RWPE2 (cell line): ENCODE measurements at places on chromosomes 3 and 15.

GRCh38 chr3:184769382-184770170 lies 42.4 kb upstream of the VPS8 start:
- DNase-seq: no peak

- DNase-seq: peak; percentile 92
Observed at GRCh38 chr3:4995500-4996053, 16.3 kb downstream of the BHLHE40 start.

- DNase-seq: no peak
Observed at GRCh38 chr3:193620650-193621049, 27.6 kb downstream of the OPA1 start.

DNA sequence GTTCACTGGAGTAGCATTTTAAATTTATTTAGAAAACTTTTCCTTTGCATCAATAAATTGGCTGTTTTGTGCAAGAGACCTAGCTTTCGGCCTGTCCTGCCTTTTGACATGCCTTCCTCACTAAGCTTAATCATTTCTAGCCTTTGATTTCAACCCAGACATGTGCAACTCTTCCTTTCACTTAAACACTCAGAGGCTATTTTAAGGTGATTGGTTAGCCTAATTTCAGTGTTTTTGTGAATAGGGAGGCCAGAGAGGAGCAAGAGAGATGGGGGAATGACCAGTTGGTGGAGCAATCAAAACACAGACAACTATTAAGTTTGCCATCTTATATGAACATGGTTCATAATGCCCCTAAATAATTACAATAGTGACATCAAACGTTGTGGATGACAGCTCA lies 333.4 kb downstream of the SLC9A9 start:
- DNase-seq: no peak

- no peak for DNase-seq
Observed at GRCh38 chr3:173913397-173913796, 515.9 kb downstream of the NLGN1 start.

GRCh38 chr3:152350139-152350538 lies 81.4 kb downstream of the MBNL1 start:
- DNase-seq: no peak

DNA sequence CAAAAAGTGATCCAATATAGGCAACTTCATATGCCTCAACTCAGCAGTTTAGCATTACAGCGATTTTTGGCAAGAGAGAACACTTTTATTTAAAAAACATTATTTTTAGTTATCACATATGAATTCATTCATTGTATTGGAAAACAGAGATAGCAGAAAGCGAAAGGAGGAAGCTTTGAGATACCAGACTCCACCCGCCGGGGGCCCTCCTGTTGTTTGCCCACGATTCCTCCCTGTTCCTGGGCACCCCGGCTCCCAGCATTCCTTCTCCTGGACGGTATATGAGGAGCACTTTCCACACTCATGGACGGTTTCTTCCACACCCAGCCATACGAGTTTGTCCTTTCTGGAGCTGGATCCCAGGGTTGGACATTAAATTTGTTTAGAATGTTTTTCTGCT lies 18.2 kb downstream of the APBA2 start:
- no peak for DNase-seq

DNA sequence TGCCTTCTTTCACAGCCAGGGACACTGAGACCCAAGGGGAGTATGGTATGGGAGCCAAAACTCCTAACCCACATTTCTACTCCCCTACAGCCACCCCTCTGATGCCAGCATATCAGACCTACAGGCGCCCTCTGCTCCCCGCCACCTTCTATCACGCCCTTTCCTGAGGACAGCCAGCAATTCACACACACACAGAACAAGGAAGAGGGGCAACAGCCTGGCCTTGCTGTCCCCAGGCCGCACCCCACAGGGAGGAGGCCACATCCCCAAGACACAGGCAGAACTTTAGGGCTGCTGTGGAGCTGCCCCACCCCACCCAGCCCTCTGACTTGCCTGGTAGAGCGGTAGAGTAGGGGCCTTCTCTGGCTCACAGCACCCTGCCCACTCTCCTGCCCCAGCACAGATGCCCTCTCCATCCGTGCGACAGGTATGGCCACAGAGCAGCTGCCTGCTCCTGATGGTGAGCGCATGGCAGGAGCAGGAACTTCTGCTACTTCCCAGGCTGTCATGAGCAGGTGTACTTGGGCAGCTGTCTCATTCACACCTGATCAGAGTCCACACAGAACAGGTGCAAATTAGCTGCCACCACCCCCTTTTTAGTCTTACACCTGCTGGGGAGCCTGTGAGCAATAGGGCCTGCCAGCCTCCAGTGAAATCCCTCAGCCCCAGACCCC lies 33.4 kb downstream of the CCDC33 start:
- no peak for DNase-seq

- no peak for DNase-seq
Observed at GRCh38 chr3:4888913-4889846, 90.1 kb upstream of the BHLHE40 start.

DNA sequence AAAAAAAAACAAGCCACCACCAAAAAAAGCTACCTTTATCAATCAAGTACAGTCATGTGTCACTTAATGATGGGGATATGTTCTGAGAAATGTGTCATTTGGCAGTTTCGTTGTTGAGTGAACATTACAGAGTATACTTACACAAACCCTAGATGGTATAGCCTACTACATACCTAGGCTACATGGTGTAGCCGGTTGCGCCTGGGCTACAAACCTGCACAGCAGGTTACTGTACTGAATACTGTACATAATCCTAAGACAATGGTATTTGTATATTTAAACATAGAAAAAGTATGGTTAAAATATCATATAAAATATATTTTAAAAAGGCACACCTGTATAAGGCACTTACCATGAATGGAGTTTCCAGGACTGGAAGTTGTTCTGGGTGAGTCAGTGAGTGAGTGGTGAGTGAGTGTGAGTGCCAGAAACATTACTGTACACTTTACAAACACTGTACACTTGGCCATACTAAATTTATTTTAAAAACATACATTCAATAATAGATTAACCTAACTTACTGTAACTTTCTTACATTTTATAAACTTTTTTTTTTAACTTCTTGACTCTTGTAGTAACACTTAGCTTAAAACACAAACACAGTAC lies 25.9 kb upstream of the JMJD7 start:
- no peak for DNase-seq

GRCh38 chr3:170107941-170108340 lies 70.1 kb downstream of the GPR160 start:
- no peak for DNase-seq

DNA sequence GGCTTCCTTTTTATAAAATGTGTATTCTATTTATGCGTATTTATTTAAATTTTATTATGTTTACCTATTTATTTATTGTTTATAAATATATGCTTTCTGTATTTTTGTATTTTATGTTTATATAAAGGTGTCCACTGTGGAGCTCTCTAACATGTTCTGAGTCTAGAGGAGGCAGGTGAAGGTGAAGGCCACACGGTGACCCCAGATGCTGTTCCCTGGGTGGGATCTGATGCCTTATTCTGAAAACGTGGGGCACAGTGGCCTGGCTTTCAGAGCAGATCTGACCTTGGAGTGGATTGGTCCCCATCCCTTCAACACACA lies 104.7 kb upstream of the SLC7A14 start:
- no peak for DNase-seq

DNA sequence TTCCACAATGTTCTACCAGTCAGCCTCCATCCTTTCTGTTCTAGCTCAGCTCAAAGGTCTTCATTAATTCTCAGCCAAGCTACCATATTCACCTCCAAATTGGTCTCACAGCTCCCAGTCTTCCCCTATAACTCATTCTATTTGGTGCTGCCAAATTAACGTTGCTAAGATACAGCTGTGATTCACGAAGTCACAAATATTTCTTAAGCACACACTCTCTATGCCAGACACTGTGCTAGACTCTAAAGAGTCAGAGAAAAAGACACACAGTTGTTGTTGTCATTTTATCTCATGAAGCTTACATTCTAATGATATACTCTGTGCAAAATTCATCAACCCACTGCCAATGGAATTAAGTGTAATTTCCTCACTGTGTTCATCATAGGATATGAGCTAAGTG lies 102.8 kb downstream of the FRMD5 start:
- DNase-seq: no peak

DNA sequence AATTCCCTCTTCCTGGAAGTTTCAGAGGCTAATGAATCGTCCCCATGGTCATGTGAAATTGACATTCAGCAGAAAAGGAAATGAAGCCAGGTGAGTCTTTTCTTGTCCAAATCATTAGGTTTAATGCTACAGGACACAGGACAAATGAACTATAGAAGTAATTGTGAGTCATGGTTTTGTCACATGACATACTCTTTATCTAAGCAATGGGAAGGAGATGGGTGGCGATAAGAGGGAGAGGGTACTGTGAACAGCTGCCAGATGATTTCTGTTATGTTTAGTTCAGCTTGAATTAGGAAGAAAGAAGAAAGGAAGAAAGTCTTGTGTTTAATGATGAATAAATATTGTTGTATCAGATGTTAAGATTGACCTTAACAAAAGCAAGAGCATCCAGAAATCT lies 515.4 kb upstream of the ZNF717 start:
- DNase-seq: no peak

- no peak for DNase-seq
Observed at GRCh38 chr15:62135532-62136134, 29.5 kb downstream of the C2CD4B start.

GRCh38 chr3:124492824-124493223 lies 237.4 kb upstream of the UMPS start:
- DNase-seq: peak; percentile 61

- no peak for DNase-seq
Observed at GRCh38 chr3:22199095-22199494, 448.1 kb upstream of the ZNF385D start.

DNA sequence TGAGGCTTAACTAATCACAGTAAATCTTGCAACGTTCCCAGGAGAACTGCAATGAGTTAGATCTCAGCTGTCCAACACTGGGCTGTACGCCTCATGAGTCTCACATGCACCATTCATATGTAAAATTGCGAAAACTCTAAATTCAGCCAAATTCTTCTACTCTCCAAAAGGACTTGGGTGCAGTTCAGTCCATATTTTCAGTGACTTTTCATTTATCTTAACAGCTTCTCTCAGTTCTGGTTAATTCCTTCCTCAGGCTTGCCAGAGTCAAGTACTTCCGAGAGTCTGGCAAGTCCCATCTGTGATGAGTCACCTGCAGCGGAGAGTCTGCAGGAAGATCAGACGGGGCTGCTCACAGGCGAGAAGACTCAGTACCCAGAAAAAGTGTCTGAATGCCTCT lies 11.5 kb downstream of the CCDC80 start:
- no peak for DNase-seq

GRCh38 chr3:22491344-22491743 lies 711.8 kb upstream of the UBE2E2 start:
- no peak for DNase-seq

DNA sequence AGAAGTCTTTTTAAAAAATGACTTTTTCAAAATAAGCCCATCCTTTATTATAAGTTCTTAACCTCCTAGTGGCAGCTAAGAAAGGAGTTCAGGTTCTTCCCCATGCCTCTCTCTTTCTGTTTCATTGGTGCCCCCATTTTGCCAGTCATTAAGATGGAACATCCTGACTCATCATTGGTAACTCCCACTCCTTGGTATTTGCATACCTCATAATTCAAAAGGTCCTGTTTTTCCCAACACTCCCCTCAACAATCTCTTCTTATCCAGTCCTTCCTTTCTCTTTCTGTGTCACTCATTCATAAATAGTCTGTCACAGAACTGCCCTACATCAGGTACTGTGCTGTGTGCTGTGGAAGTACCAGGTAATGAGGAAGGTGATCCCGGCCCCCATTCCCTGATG lies 394.0 kb downstream of the FOXP1 start:
- DNase-seq: no peak

GRCh38 chr3:48788544-48789162 lies 59.0 kb downstream of the PRKAR2A start:
- no peak for DNase-seq

DNA sequence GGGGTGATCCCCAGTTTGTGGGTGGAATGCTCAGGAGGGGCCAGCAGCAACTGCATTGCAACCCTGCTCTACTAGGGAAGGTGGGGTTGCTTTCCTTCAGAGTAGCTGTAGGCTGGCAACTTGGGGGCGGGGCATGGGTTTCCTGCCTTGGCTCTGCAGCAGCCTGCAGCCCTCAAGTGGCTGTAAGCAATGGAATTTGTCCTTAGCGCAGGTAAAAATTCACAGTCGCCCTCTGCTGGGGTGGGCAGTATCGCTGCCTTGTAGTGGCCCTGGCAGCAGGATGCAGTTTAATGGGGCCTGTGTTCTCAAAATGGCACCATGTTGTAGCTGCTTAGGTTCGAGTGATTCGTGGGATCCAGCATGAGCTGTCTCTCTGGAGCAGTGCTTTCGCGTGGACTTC lies 29.8 kb downstream of the STT3B start:
- peak; percentile 45 for DNase-seq

GRCh38 chr3:143224716-143225115 lies 105.1 kb downstream of the CHST2 start:
- no peak for DNase-seq

DNA sequence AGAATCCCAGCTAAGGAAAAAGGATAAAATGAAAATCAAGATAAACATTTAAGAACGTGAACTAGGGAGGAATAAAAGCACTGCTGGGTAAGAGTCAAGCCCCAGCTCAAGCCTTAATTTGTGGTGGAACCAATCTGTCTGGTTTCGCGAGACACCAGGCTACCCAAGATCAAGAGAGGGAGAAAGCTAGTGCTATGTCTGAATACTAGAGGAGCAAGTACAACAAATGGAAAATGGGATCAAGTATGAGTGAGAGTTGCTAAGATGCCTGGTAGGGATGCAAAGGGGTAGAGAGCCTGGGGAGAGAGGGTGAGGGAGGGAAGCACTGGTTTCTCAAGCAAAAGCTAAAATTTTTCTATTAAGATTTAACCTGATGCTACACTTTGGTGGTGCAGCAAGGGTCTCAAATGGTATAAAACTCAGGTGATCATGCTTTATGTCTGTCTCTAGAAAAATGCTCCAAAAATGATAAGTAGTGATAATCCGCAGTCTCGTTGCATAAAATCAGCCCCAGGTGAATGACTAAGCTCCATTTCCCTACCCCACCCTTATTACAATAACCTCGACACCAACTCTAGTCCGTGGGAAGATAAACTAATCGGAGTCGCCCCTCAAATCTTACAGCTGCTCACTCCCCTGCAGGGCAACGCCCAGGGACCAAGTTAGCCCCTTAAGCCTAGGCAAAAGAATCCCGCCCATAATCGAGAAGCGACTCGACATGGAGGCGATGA lies 1.7 kb upstream of the SETD5 start:
- no peak for DNase-seq

DNA sequence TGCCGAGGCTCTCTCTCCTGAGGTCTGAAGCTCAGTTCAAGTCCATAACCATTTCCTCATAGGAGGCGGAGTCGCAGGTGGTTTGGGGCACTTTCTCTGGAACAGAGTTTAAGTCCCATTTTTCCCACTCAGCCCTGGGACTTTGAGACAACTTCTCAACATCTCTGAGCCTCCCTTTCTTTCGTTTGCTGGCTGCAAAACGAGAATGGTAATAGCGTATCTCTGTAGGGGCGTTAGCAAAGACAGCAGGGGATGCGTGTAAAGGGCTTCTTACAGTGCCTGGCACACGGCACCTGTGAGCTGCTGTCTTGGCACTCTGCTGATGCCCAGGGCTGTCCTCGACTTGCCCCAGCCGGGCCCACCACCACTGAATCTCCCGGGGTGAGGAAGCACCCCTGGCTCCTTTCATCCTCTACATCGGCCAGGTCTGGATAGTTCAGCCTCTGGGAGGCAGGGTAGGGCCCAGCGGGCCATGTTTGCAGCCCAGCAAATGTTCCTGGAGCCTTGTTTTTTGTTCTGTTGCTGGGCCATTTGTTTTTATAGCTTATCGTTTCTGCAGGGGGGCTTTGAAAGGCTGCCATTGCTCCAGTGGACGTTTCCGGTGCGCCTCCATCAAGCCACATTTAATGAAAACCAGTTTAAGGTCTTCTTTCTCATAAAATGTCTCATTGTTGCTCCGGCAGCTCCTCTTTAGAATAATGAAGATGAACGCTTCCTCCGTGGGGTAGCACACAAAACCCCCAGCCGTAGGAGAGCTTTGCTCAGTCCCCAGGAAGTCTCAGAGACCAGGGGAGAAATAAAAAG lies 60.0 kb upstream of the WNT5A start:
- DNase-seq: no peak
